ENCODE measurements at places on chromosomes 16 and 17.
A peak's percentile ranks its signal among the peaks of the same experiment; 100 is the strongest.

DNA sequence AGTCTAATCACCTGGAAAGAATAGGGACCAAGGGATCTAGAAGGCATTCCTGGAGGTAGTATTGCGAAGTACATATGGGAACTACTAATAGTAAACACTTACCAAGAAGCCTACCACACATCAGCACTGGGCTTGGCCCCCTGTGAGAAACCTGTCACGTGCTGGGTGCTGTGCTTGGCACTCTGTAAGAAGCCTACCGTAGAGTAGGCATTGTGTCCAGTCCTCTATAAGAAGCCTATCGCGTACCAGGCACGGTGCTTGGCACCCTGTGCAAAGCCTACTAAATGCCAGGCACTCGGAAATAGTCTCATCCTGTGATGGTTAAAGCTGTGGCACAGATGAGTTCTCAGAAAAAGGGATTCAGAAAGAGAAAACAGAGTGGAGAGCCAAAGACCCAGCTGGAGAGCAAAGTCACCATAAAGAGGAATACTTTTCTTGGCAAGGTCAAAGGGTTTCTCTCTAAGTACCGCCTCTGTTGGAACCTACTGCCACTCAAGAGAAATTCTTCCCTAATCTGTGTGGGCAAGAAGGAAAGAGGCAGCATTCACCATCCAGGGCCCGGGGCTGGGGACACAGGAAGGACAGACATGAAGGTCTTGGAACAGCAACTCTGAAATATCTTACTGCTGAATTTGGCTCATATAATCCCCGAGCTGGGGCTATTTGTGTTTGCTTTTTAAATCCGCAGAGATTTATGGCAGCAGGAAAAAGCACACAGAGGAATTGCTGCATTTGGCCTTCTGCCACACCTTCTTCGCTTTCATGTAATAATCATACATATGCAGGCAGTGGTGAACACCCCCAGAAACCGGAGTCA lies 81.8 kb downstream of the VAT1L start:
- no peak for DNase-seq

DNA sequence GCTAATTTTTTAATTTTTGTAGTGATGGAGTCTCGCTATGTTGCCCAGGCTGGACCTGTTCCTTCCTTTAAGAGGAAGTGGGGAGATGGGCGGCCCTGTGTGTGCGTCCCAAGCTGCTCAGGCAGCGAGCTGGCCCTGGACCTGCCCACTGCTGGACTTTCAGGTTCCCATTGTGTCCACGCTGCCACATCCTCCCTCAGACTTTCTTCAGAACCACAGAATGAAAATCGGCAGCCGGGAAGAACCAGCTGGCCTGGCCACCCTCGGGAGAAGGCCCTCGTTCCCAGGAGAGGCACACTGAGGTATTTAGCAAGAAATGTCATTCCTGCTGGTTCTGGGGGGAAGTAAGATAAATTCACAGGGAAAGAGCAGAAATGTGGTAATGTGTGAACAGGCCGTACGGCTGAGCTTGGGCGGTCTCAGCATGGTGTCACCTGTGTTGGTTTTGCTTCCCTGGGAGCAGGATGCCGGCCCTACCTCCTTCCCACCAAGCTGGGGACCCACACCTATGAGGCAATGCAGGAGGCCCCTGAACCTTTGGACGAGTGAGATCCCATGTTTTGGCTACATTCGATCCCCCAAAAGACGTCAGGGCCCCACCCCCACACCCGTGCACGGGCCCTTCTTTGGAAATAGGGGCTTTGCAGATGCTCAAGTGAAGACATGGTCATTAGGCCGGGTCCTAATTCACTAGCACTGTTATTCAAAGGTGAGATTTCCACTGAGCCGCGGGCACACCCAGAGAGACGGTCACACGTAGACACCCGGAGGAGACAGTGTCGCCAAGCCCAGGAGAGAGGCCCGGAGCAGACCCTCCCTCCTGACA lies 35.9 kb upstream of the ZNF469 start:
- DNase-seq, result no peak

DNA sequence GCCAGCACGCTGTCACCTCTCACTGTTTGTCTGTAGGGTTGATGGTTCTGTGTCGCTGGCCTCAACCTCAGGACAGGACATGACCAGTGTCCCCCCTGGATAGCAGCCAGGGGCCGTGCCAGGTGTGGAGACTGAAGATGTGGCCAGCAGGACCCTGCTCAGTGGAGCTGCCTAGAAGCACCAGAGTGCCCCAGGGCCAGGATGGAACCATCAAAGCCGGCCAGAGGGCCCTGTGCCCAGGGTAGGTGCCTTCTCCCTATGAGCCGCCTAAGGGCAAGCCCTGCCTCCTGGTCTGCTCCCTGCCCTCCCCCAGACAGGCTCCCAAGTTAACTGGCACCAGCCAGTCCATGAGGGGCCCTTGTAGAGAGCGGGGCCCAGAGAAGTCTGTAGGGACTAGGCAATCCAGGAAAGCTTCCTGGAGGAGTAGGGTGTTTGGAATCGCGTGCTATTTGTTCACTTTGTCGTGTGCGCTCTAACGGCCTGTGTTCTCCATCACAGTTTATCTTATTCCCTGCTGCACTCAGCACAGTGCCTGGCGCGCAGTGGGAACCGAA lies 546 bp upstream of the NDUFB10 start:
- no peak for DNase-seq

- no peak for DNase-seq
Observed at GRCh38 chr17:60102632-60103096, 23.9 kb upstream of the HEATR6 start.

DNA sequence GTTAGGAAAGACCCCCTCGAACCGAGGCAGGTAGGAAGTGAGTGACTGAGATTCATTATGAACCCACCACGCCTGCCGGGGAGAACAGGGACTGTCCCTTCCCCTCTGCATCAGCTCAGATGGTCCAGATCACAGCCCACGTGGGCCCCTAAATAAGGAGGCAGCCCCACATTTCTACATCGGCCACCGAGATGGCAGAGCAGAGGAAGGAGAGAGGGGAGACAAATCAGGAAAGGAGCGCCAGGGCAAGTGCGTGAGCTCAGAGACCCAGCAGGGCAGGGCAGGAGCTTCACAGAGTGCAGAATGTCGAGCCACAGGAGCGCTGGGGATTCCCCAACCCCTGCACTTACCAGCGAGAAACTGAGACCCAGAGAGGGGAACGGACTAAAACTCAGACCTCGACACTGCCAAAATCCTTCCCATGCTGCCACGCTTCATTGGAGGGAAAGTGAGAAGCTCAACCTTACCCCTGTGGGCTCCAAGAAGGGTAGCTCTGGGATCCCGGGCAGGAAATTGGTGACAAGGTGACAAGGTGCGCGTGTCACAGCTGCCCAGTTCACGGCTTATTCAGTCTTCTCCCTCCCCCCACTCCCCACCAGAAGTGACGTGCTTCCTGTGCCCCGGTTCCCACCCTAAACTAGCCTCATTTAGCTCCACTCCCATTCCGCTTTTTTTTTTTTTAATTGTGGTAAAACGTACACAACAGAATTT lies at the start of gene ICAM2:
Gene ICAM2 (minus strand): TSS at position 578 of the 711 bp plus-strand sequence. CDS start 13,942 bp downstream, outside the sequence.
- DNase-seq, result peak; percentile 66

DNA sequence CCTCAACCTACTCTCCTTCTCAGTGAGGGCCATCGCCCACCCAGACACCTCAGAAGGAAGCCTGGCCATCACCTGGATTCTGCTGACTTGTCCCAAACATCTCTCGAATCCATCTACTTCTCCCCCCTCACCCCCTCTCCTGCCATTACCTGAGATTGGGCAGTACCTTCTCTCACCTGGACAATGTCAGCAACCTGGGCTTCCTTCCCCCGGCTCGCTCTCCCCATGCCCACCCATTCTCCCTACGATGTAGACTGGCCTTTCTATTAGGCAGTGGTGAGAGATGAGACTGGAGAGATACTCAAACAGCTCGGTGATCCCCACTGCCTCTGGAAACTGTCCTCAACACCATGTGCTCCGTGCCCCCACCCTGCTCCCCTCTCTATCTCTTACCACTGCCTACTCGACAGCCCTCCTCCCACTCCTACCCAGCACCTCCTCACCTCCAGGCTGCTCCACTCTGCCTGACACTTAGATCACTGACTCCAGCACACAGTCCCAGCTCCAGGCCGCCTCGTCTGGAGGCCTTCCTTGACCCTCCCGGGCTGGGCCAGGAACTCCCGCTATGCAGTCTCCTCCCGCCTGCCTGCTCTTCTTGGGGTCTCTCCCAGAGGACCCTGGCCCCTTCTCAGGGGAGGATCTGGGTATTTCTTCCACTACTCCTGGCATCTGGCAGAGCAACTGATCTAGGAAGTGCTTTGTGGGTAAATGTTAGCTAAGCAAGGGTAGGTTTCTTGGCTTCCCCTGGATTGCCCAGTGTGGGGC lies 235.8 kb upstream of the NLRP1 start:
- no peak for DNase-seq

GRCh38 chr17:50467855-50468303 lies 801 bp downstream of the CHAD start:
- DNase-seq, result no peak

DNA sequence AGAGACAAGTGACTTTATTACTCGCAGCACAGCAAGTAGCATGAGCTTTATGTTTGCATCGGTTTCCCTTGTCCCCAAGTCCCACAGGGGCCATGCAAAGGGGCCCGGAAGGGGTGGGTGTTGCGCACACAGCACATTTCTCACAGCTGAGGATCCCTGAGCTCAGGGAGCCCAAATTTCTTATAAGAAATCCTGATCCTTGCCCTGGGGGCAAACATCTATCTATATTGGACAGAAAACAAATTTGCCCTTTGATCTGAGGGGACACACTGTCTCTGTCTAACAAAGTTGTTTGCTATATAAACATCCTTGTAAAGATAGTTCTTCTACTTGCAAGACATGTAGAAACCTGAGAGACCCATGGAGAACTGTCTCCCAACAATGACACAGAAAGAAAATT lies 35.7 kb upstream of the MEAK7 start:
- DNase-seq, result no peak

- no peak for DNase-seq
Observed at GRCh38 chr16:28307936-28308335, 15.6 kb downstream of the SBK1 start.

- DNase-seq, result no peak
Observed at GRCh38 chr16:86446279-86446678, 64.0 kb upstream of the FOXF1 start.

GRCh38 chr17:79814974-79815835 lies 18.3 kb upstream of the CBX8 start:
- DNase-seq, result no peak

- no peak for DNase-seq
Observed at GRCh38 chr16:53111078-53111791, 56.4 kb downstream of the CHD9 start.

DNA sequence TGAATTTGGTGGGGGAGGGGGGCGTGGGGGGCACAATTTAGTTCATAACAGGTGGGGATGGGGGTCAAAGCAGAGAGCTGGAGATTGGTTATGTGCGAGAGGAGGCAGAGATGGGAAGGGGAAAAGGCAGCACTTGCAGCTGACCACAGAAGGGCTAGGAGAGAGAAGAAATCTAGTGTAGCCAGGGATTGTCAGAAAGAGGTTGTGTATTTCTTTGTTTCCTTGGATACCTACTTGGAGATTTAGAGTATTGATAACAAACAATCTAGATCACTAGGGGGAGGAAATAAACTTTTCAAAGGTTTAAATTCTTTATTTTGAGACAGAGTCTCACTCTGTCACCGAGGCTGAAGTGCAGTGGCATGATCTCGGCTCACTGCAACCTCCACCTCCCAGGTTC lies 47.1 kb upstream of the YPEL2 start:
- DNase-seq, result no peak

DNA sequence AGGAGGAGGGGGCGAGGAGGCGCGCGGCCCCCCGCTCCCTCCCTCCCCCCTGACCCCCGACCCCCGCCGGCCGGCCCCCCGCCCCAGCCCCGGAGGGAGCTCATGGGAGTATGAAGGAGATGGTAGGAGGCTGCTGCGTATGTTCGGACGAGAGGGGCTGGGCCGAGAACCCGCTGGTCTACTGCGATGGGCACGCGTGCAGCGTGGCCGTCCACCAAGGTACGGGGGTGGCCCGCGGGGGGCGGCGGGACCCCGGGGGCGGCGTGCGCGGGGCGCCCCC lies 390 bp downstream of the MLLT6 start:
- no peak for DNase-seq

DNA sequence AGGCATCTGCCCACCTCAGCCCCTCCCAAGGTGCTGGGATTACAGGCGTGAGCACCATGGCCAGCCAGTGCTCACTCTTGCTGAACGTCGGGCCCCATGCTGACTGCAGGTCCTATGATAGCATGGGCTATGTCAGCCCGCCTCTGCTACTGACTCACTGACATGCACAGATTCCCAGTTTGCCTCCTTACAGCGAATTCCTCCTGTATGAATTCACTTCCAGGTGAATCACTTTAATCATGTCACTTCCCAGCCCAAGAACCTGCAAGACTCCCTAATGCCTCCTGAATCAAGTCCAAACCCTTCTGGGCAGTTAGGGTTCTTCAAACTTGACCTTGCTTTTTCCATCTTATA lies 16.1 kb upstream of the UBTF start:
- no peak for DNase-seq

DNA sequence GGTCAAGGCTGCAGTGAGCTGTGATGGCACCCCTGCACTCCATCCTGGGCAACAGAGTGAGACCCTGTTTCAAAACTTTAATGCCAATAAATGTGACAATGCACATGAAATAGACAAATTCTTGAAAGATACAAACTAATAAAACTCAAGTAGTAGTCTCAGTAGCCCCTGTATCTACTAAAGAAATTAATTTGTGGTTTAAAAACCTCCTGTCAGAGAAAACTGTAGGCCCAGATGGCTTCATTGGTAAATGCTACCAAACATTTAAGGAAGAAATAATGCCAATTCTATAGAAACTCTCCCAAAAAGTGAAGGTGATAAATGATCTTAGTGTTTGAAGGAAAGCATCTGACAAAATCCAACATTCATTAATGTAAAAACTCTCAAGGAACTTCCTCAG lies 16.8 kb downstream of the AKTIP start:
- DNase-seq, result no peak

DNA sequence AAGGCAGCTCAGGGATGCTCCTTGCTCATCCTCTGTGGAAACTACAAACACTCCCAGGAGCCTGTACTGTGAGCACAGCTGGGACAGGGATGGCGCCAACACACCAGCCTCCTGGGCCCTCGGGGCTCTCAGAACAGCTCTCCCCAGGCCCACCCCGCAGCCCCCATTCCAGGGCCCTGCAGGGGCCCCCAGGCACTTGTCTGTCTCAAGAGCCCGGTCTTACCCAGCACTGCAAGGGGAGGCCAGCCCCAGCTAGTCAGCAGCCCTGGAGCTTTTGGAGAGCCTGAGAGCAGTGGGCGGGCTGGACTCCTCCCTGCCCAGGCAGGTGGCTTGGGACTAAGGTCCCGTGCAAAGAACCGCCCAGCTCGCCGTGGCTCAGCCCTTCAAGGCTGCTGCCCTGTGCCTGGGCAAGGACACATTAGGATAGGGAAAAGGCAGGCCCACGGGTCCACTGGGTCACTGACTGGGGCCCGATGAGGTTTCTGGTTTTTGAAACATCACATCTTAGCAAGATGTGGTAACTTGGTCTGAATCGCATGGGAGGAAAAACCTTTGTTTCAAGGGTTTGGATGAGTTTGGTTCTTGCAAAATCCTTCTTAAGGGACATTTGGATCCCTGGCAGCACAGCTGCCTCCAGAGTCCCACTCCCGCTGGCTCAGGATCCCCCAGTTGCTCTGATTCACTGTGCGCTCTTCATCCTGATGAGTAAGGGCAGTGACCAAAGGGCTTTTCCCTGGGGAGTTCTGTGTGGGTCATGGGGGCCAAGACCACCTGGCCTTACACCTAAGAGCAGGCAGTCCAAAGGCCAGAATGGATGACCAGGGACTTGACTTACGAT lies 2.8 kb downstream of the DNASE1L2 start:
- no peak for DNase-seq
